ENCODE measurements at places on chromosomes 2 and 18.

DNA sequence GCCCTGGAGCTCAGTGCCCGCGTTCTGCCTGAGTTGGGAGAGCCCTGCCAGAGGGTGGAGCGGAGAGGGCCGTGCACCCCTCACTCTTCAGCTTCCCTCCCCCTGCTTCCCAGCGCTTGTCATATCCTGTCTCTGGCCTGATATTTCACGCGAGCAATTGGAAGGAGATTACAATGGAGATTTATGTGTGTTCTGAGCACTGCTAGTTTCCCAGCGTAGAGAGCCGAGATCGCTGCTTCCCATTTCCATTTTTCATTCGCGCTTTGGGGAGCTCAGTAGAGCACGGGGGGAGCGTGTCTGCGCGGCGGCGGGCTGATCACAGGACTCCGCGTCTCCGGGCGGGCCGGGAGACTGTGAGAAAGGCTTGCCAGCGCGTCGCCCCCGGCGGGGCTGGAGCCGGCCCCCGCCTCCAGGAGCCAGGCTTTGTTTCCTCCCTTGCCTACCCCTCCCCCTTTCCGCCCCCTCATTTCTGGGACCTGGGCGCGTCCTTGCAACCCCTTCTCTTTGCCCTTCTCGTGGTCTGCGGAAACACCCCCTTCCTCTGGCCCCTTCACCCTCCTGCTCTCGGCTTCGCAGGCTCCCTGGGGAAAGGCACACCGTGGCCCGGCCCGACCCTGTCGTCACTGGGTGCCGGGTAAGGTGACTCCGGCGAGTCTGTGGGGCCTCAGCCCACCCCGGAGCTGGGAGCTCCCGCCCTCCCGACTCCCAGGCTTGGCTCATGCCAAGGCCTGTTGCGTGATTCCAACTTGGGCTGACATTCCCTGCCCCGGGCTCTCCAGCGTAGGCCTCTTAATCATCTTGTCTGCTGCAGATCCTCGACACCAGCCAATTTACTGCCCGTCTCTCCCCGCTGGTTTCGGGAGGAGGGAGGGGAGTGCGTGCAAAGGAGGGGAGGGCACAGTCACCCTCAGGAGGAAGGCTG is 5.8 kb downstream of the DLX2 start:
- DNase-seq = no peak

DNA sequence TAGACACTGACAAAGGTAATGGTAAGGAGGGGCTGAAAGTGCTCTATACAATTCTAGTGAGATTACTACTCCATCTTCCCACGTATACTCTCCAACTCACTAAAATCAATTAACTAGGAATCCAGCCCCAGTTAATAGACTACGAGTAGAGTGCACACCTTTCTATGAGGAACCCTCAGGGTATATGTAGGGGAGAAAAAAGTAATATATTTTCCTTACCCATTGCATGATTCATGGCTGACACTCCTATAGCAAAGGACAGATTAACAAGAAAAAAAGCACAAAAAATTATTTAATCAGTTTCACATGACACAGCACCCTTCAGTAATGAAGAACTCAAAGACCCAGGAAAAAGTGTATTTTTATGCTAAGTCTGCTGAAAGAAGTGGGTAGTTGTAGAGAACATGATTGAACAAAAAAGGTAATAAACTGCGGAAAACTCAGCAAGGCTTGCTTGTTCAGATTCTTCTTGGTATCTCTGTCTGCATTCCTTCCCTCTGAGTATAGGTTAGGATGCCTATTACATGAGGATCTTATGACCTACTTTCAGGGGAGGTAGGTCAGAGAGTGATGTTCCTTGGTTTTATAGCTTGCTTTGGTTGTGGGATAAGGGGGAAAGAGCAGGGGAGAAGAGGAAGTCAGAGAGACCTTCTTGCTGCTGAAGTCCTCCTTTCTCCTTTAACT is 342.0 kb upstream of the DLGAP1 start:
- no peak for DNase-seq

DNA sequence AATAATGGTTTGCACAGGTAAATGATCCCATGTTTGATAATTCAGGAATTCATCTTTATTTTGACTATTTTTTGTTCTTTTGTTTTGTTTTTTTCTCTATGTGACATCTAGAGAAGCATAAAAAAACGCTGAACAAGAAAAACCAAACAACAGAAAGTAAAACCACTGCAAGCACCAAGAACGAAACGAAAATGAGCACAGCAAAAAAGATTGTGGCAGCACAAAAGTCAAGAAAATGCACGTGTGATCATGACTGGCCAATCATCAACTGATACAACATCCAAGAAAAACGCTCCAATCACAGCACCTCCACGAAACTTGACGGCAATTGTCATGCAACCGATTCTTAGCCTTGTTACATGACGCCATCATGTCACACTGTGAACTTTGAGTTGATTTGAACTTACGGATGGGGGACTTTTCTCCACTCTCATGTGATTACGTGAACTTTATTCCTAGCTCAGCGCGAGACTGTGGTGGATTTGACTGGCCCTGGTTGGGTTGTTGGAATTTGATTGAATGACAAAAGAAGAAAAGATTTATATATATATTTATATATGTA is 318.7 kb downstream of the CELF4 start:
- no peak for DNase-seq

DNA sequence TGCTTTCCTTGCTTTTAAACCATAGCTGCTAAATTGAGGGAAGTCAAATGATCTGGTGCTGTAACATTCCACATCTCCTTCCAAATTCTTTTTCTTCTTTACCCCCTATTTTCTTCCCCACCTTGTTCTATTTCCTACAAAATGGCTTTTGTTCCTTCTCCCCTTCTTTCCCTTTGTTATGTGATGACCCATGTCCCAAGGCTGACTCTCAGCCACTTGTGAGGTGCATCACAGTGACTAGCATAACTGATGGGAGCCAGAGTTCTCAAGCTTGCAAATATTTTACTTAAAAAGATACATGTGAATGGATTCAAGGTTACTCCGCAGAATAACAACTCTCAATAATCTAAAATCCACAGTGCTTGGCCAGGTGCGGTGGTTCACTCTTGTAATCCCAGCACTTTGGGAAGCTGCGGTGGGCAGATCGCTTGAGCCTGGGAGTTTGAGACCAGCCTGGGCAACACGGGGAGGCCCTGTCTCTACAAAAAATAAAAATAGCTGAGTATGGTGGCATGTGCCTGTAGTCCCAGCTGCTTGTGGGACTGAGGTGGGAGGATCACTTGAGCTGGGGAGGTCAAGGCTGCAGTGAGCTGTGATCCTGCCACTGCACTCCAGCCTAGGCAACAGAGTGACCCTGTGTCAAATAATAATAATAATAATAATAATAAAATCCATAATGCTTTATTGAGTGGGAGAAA is 100.1 kb upstream of the CERS6 start:
- no peak for DNase-seq

DNA sequence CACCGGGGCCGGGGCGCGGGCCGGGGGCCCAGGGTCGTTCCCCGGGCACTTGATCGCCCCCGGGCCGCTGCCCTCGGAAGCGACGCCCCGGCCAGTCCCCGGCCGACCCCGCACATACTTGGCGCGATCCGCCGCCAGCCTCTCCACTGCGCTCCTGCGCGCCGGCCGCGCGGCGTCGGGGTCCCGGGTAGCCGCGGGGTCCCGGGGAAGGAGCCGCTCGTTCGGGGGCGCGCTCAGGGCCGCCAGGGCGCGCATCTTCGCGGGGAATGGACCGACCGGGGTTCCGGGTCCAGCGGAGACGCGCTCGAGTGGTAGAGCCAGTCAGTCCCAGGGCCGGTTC is 204 bp downstream of the FAM110C start:
- DNase-seq = no peak

DNA sequence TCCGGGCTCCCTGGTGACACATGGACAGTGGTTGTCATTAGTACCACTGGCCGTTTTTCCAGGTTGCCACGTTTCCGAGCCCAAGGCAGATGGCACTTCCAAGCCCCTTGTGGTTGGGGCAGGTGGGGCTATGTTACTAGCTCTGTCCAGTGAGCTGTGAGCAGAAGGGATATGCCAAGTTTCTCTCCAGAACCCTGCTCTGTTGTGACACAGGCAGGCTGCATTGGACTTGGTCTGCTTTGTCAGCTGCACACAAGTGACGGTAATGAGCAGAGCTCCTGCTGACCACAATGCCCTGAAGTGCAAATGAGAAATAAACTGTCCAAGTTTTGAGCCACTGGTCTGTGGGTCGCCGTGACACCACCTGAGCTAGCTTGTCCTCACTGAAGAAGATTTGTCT is 118.8 kb downstream of the GYPC start:
- no peak for DNase-seq

GRCh38 chr2:218583983-218584850 is 15.6 kb downstream of the CNOT9 start:
- DNase-seq = no peak

DNA sequence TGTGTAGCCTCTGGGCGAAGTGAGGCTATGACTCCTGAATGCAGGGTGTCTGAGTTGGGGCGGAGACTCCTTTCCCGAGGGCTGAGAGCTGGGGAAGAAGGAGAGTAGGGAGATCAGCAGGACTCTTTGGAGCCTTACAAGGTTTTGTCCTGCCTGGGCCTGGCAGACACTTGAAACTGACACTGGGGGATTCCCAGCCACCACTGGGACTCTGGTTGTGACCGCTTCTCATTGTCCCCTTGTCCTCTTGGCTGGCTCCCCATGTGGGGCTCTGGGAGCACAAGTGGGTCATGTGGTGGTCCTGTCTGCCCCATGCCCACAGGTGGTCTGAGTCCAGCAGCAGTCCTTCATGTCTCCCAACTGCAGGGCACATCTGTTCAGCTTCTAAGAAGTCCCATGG is 78.2 kb upstream of the MGAT4A start:
- no peak for DNase-seq

DNA sequence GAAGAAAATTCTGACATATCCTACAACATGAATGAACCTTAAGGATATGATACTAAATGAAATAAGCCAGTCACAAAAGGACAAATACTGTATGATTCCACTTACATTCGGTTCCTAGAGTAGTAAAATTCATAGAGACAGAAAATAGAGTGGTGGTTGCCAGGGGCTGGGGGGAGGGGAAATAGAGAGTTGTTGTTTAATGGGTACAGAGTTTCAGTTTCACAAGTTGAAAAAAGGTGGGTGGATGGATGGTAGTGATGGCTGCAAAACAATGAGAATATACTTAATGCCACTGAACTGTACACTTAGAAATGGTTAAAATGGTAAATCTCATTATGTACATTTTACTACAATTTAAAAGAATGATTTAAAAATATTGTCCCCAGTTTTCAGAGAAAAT is 53.3 kb upstream of the NFU1 start:
- DNase-seq = no peak

- DNase-seq = no peak
These were observed 137.2 kb downstream of the ATP9B start for GRCh38 chr18:79206444-79206843.

DNA sequence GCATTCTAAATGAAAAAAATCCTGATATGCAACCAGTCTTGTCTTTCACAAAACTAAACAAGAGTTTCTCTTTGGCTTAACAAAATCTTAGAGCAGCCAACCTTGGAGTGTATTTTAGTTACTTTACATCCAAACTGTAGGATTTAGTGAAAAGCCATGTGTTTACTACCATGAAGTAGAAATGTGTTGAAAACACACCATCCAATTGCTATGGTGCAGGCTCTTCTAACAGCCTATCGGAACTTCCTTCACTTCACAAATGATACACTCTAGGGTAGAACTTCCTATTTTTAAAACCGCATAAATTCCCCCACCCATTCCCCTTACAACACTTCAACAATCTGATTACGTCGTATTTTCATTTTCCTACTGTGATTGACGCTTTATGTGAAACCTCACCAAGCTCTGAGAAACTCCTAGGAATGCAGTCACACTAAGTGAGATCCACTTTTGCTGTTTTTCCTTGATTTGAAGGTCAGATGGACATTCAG is 74.4 kb upstream of the MAP4K4 start:
- DNase-seq = no peak

DNA sequence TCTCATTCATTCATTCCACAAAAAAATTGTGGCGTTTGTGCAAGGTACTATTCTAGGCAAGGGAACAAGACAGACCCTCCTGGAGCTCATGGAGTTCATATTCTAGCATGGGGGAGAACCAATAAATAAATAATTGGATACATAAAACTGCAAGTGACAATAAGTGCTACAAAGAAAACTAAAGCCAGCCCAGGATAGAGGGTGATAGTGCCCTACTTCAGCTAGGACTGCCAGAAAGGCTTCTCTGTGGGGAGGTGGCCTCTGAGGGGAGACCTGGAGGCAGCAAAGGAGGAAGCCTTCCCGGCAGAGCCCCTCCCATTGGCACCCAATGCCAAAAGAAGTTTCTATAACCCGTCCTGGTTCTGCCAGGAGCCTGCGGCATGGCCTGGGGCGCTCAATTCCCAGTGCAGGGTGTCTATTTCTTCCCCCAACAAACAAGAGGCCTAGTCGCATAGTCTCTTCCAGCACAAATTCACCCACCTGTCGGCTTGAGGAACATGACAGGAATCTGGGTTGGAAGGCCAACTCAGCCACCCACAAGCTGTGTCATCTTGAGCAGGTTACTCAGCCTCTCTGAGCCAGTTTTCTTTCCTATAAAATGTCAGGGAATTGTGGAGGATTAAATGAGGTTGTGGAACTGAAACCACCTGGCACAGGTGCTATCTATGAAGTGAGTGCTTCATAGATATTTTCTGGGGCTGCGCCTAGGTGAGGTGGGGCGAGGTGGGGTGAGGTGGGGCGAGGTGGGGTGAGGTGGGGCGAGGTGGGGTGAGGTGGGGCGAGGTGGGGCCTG is 94.3 kb downstream of the ZFP36L2 start:
- no peak for DNase-seq

DNA sequence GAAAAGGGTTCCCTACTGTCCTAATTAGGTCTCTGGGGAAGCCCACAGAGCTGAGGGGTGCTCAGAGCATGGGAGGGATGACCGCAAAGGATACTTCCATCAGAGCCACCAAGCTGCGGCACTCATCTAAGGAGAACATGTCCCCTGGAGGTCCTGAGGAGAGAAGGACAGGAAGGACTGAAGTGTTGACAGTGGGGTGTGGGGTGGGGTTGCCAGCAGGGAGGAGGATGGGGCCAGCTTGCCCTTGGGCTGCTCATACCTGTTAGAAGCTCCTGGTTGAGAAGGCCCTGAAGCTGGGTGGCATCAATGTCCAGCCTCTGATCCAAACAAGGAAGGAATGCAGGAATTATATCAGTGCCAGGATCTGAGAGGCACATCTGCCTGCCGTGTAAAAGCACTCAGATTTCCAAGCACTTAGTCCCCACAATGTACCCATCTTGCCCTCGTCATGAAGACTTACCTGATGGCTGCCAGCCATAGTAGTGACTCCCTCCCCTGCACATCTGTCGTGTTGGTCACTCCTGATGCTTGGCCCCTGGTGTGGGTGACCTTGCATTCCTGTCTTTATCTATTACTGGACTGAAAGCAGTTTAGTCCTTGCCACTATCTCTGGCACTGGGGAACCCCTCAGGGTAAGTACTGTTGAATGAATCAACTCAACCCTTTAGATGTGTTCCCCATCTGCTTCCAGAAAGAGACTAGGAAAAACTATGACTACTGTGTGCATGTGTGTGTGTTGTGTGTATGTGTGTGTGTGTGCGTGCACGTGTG is 68.9 kb downstream of the CAPN13 start:
- no peak for DNase-seq

- DNase-seq = no peak
These were observed 2.3 kb upstream of the ITGA4 start for GRCh38 chr2:181454686-181455450.
